ENCODE measurements at places on chromosomes 6 and 20. TPM values are rescaled to one million over a fixed set of nuclear protein-coding genes. Genes with fewer than 3 reads are reported as not detected.

- DNase-seq: no peak
Observed at GRCh38 chr6:145469021-145469420, 266.3 kb downstream of the EPM2A start.

GRCh38 chr6:167797476-167798265 is 29.0 kb upstream of the AFDN start:
- no peak for DNase-seq

GRCh38 chr6:159700970-159701369 is 7.9 kb upstream of the SOD2 start:
- DNase-seq: no peak

GRCh38 chr6:83429857-83430610 is 817 bp downstream of the ME1 start:
- DNase-seq: no peak

GRCh38 chr6:22873513-22874136 is 304.3 kb downstream of the HDGFL1 start:
- no peak for DNase-seq

DNA sequence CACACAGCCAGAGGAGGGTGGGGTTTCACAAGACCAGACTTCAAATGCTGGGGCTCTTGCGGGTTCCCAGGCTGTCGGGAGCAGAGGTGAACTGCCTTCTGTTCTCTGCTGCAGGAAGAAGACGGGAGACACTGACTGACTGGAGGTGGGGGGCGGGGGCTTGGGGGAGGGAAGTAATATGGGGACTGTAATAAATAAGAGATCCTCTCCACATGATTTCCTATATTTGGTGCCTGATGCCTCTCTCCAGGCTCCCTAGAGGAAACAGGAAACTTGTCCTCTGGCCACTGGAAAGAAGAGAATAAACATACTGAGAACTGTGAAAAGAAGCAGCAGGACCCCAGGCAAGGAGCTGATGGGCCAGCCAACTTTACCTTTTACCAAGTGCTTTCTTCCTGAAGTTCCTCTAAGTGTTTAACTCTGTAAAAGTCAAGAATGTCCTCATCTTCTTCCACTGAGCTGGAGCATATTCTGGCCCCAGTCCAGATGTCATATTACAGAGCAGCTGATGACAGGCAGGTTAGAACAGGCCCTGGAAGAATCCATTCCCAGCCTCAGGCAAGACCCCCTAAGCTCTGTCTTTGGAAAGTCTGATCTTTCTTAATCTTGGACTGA is 33.2 kb upstream of the ADGRF5 start:
- DNase-seq: no peak

- no peak for DNase-seq
Observed at GRCh38 chr20:8471465-8471864, 339.4 kb downstream of the PLCB1 start.

DNA sequence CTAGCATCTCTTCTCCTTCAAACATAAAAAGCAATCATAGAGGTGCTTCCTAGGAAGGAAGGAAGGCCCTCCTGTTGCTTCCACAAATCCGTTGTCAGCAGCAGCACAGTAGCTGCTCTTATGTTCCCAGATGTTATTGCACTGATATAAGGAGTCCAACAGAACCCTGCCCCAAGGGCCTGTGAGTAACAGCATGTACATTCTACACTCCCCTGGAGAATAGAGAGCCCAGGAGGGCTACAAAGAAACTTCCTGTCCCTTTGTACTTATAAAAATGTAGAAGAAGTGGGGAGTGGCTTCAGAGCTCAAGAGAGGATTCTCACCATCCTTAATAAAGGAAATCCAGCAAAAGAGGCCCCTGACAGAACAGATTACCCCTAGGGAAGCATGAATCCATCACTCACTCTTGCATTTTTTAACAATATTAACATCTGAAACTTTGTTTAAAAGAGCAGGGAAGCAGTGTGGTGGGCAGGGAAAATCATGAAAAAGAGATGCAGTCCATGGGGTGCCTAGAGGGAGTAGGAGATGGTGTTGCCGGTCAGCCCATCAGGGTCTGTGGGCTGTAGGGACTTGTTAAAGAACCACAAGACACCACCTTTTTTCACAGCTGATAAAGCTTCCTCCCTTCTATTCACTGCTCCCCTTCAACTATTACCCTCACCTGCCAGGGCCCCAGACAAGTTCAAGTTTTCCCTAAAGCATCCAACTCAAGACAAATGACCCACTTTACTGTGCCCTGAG is 104.5 kb upstream of the ADGRF1 start:
- DNase-seq: no peak

DNA sequence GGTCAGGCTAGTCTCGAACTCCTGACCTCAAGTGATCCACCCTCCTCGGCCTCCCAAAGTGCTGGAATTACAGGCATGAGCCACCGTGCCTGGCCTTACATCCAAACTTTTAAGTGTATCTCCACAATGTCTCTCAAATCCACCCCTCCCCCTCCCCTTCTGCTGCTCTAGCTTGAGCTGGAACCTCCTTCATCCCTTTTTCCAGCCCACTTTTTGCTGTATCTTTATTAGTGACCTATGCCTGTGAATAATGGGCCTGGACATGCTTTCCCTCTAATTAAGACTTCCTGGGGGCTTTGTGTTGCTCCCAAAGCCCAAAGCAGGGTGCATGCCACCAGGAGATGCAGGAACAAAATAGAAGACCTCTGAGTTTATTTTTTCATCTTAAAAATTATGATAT is 26.1 kb downstream of the TNFAIP3 start:
- DNase-seq: no peak

- peak; percentile 22 for DNase-seq
Observed at GRCh38 chr6:135577059-135577538, 79.6 kb upstream of the AHI1 start.

Gene TSBP1
- not detected for total RNA-seq

Gene EYS
- not detected for total RNA-seq

Gene C6orf52
- total RNA-seq: 2.7 TPM

Gene NRSN1
- total RNA-seq: not detected

Gene PSORS1C1
- total RNA-seq: 0.67 TPM

Gene MEI4
- total RNA-seq: not detected

Gene SPATA25
- 0.90 TPM for total RNA-seq

Gene ZNF334
- 1.1 TPM for total RNA-seq

Gene SCRT2
- total RNA-seq: not detected

Gene GJA10
- total RNA-seq: not detected

Gene MPIG6B
- not detected for total RNA-seq

All from activated T-cell treated with anti-CD3 and anti-CD28 coated beads, Interleukin-2, amount 50 U/mL, for 72 hours (primary cell).